ENCODE measurements at places on chromosomes 4 and X.

GRCh38 chr4:40721730-40722171, 28.0 kb upstream of the NSUN7 start:
- no peak for DNase-seq

- no peak for DNase-seq
These were observed 22.5 kb downstream of the FAM241A start for GRCh38 chr4:112167794-112168193.

DNA sequence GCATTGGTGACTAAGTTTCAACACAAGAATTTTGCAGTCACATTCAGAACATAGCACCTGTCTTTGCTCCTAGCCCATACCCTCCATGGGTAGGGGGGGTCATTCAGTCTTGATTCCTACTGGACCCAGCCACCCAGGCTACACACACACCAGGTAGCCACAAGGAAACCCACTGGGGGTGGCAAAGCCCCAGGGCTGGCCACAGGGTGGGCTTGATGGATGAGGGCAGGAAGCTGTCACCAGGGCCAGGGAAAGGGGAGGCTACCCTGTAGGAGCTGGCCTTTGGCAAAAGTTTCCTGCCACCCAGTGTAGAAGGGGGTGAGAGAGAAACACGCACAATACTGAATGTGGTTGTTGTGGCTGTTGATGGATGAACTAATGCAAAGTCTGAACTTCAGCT, 74.5 kb upstream of the NKX1-1 start:
- DNase-seq: no peak

DNA sequence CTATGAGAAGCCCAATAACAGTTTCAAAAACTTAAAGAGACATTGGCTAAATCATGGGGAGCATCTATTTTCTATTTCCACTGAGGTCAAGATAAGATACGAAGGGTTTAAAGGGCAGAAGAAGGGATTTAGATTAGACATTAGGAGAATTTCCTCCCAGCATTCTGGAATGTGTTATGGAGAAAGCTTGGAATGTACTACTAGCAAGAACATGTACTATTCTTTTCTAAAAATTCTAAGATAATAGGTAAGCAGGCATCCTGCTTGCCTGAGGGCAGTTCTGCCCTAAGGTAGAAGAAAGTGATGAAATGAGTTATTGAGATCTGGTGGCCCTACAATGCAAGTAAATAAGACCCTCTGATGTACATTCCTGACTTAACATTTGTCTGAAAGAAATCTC, 279.2 kb downstream of the NR3C2 start:
- DNase-seq: no peak

- DNase-seq: no peak
These were observed 89.7 kb downstream of the LRP2BP start for GRCh38 chr4:185305979-185306442.

- no peak for DNase-seq
These were observed 142.7 kb downstream of the CPEB2 start for GRCh38 chr4:15144967-15145295.

DNA sequence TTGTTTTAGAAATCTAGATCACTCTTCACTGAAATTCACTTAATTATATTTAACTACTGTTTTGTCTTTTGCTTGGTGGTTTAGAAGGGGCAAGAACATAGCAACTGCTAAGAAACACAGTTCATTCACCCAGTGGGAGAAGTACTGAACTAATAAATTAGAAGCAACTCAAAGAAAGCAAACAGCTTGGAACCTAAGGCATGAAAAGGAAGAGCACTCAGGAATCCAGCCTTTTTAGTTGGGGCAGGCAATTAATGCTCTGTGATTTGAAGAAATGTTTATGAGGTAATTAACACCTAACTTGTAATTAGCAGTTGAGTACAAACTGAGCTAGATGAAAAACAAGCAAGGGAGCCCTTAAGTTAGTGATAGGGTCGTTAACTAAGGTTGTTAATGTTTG, 22.8 kb downstream of the SEPTIN11 start:
- no peak for DNase-seq

GRCh38 chrX:64152857-64153256, 52.7 kb downstream of the AMER1 start:
- DNase-seq: no peak

DNA sequence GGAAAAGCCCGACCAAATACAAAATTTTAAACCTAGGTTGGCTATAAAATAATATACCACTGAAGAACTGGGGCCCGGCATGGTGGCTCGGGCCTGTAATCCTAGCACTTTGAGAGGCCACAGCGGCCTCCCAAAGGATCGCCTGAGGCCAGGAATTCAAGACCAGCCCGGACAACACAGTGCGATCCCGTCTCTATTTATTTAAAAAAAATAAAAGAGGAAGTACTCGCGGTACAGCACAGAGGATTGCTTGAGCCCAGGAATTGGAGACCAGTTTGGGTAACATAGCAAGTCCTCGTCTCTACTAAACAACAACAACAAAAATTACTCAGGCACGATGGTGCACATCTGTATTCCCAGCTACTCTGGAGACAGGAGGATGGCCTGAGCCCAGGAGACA, 44.8 kb upstream of the CDKN2AIP start:
- no peak for DNase-seq

- no peak for DNase-seq
These were observed 94.1 kb downstream of the HMX1 start for GRCh38 chr4:8777320-8778196.

- no peak for DNase-seq
These were observed 77.6 kb downstream of the FBXL5 start for GRCh38 chr4:15577508-15577907.

- DNase-seq: no peak
These were observed 57.6 kb downstream of the RFC1 start for GRCh38 chr4:39308611-39309010.

GRCh38 chr4:25861280-25861950, 1.4 kb downstream of the SEL1L3 start:
- DNase-seq: no peak

- DNase-seq: no peak
These were observed 13.0 kb downstream of the SH3BP2 start for GRCh38 chr4:2805712-2806389.

DNA sequence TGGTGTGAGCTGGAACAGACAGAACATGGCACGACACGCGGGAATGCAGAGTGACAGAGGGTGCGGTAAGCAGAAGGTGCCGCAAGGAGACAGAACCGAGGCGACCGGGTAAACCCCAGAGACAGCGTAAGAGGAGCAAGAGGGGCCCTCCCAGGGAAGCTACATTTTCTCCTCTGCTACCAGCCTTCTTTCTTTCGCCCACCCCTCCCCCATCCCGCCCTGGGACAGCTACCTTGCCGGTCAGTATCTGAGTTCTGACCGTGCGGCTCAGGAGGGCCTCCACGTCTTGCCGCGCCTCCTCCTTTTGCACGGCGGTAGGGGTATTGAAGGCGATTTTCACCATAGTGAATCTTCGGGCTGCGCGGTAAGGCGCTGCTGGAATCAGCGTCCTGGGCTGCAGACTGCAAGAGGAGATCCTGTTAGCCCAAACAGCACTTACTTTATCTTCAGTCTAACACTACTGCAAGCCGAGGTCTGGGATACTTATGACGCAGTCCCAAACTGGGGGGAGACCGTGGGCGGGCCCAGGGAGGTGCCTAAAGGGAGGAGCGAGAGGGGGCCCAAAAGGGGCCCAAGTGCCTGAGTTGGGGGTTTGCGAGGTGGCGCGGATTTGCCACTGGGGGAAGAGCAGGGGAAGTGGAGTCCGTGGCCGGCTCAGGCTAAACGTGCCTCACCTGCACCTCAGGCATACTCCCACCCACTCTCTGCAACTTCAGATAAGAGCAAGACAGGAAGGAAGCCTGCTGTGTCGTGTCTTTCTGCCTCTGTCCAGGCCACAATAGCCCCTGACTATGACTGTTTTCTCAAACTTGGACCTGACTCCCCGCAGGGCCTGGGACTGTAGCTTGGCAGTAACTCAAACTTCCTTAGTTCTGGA, at the start of gene ITM2A:
TSS of gene ITM2A (minus strand) at position 462 of the 877 bp plus-strand sequence. CDS start at position 343, 119 bp downstream.
- peak; percentile 1 for DNase-seq

- no peak for DNase-seq
These were observed 123.4 kb downstream of the PARM1 start for GRCh38 chr4:75056277-75056676.

GRCh38 chr4:8257854-8258253, 11.7 kb upstream of the HTRA3 start:
- no peak for DNase-seq

- no peak for DNase-seq
These were observed 7.2 kb downstream of the TBC1D14 start for GRCh38 chr4:6916587-6917460.

DNA sequence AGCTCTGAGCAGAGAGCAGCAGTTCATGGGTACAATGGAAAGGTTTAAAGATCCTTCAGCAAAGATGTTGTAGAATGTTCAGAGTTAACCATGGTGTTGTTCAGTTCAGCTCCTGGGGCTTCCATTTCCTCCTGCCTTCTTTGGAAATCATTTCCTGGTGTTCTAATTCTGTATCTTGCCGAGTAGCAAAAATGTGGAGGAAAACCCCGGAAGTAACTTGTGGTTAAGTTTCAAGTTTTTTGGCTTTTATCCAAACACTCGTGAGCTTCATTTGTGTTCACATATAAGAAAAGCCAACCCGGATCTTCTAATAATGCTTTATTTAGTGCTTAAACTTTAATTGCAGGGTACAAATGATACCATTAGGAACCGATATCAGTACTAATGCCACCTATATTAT, 33.6 kb upstream of the ARX start:
- DNase-seq: no peak

Measured in esophagus squamous epithelium (tissue), 5 donors.